Activated T-cell treated with anti-CD3 and anti-CD28 coated beads, Interleukin-2, amount 50 U/mL, for 72 hours (primary cell): ENCODE measurements at places on chromosomes 13 and 19. TPM values are rescaled to one million over a fixed set of nuclear protein-coding genes. Genes with fewer than 3 reads are reported as not detected.

The MAST1 gene
- total RNA-seq: 5.8 TPM

GRCh38 chr19:50717026-50717723, 2.4 kb downstream of the SHANK1 start:
- no peak overlapping the region for H3K27ac ChIP-seq
- H3K4me1 ChIP-seq: peaks cover 17% of the 10 kb centered on the region
- DNase-seq: no peak

The SBSN gene
- total RNA-seq: 0.21 TPM

GRCh38 chr19:7674010-7675005, 2.6 kb upstream of the MCEMP1 start:
- peaks cover 1% of the 10 kb centered on the region for H3K36me3 ChIP-seq
- peaks cover 63% of the 10 kb centered on the region for H3K27me3 ChIP-seq
- no peak for DNase-seq
- H3K27ac ChIP-seq: no peak overlapping the region
- H3K4me1 ChIP-seq: peaks cover 45% of the 10 kb centered on the region

The UQCRFS1 gene
- 40.1 TPM for total RNA-seq
